HepG2 (cell line): ENCODE measurements at places on chromosomes 7 and 10. TPM values are rescaled to one million over a fixed set of nuclear protein-coding genes. Genes with fewer than 3 reads are reported as not detected.

ZNF804B gene
- not detected in 2 replicates for total RNA-seq

FXYD4 gene
- total RNA-seq, result not detected in 2 replicates

ACSM6 gene
- not detected in 2 replicates for total RNA-seq

MKLN1 gene
- total RNA-seq, result 43.5 and 75.4 TPM in 2 replicates

PRSS37 gene
- total RNA-seq, result not detected in 2 replicates

ANKRD30A gene
- total RNA-seq, result not detected in 2 replicates

EPO gene
- 9.9 and 10.3 TPM in 2 replicates for total RNA-seq

MEST gene
- 49.5 and 51.3 TPM in 2 replicates for total RNA-seq

PNLIPRP3 gene
- not detected in 2 replicates for total RNA-seq
